Frontal cortex (tissue), 4 donors: ENCODE measurements at places on chromosomes 12 and 14.

DNA sequence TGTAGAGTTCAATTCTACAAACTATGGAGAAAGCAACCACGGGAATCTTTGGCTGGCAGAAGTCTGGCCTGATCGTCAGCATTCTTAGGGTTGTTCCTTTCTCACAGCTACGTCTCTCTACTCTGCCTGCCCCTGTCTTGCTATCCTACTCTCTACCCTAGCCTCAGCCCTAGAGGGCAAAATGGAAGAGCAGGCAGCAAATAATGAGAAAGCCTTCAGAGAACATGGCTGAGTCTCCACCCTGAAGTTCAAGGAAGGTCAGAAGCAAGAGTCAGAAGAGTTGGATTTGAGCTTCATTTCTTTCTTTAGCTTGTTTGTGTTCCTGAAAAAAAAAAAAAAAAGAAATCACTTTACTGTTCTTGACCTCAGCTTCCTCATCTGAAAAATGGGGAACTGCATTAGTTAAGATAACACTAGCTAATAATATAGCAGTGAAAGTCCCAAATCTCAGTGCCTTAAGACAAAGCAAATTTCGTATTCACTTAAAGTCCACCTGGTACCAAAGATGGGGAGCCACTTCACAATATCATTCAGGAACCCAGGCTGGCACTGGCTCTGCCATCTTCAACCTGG lies 50.2 kb upstream of the CCND2 start:
- DNase-seq, result no peak

DNA sequence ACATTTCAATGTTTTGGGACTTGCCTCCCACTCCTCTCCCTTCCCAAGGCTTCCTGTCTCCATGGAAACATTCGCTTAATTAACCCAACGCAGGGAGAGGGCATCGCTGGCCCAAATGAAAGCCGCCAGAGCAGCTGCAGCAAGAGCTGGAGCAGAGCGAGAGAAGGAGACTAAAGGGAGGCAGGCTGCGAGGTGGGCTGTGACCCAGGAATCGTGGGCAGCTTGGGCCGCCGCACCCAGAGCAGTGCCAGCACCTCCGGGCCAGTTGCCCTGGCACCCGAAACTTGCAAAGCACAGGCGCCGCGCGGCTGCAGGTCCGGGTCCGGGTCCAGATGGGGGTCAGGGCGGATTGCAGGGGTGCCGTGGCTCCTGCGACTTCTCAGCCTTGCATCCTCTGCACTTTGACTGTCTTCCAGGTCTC lies 43.5 kb upstream of the PTPRQ start:
- DNase-seq, result no peak

DNA sequence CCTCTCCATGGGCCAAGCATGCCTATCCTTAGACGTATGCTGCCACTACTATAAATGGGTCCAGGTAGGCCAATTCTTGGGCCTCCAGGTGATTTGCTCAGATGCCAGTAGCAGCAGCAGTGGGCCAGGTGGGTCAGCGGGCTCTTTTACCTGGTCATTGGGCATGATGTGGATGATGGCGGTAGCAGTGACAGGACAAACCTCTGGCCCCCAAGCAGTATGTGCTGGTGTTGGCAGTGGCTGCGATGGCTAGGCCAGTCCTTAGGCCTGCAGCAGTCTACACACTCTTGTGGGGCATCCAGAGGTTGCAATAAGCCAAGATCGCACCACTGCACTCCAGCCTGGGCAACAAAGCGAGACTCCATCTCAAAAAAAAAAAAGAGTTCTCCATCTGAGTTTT lies 19.1 kb upstream of the VASH1 start:
- no peak for DNase-seq

DNA sequence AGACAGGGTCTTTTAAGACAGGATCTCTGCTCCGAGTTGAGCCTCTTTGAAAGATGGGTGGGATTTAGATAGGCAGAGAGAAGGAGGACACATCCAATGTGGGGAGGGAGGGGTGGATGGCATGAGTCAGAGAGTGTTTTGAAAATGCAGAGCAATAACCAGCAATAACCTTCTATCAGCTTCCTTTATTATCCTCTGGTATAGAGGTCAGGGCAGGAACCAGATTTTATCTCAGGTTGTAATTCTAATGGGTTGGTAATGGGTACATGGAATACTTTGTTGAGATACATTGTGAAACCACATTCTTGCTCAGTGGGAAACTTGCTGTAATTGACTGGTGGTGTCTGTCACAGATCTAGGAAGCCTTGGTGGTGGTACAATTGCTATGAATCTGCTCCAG lies 37.6 kb upstream of the CCDC63 start:
- no peak for DNase-seq
